ENCODE measurements at places on chromosomes 5 and 9. TPM values are rescaled to one million over a fixed set of nuclear protein-coding genes. Genes with fewer than 3 reads are reported as not detected.

The BTNL8 gene
- total RNA-seq = 0.09 TPM

The RMRP gene
- 19,485 TPM for total RNA-seq

The SLC45A2 gene
- total RNA-seq = 0.09 TPM

The CDKN2B-AS1 gene
- total RNA-seq = 0.18 TPM

The OR1J2 gene
- total RNA-seq = not detected

The PCDHB11 gene
- total RNA-seq = 4.3 TPM

The HCN1 gene
- total RNA-seq = 1.3 TPM

The IL5 gene
- total RNA-seq = not detected

The GHR gene
- total RNA-seq = 15.2 TPM

- H3K27me3 ChIP-seq = no peaks in the 10 kb centered on the region
- H3K36me3 ChIP-seq = no peaks in the 10 kb centered on the region
- DNase-seq = no peak
- H3K4me1 ChIP-seq = no peaks in the 10 kb centered on the region
- no peak overlapping the region for H3K4me3 ChIP-seq
- H3K27ac ChIP-seq = no peak overlapping the region
These were observed 236.0 kb downstream of the TENT4A start for GRCh38 chr5:6949230-6949629.

- H3K4me3 ChIP-seq = no peak overlapping the region
- H3K27ac ChIP-seq = no peak overlapping the region
- DNase-seq = no peak
- no peaks in the 10 kb centered on the region for H3K4me1 ChIP-seq
These were observed 452.1 kb upstream of the PTPRD start for GRCh38 chr9:11064909-11065308.

GRCh38 chr5:95809414-95809960, 13.0 kb downstream of the GLRX start:
- H3K27ac ChIP-seq = peak overlapping the region; percentile 49
- peaks cover 16% of the 10 kb centered on the region for H3K4me1 ChIP-seq
- peaks cover 2% of the 10 kb centered on the region for H3K36me3 ChIP-seq

- no peak for DNase-seq
- peaks cover 3% of the 10 kb centered on the region for H3K4me1 ChIP-seq
- no peak overlapping the region for H3K27ac ChIP-seq
- H3K4me3 ChIP-seq = no peak overlapping the region
These were observed 93.5 kb downstream of the SYK start for GRCh38 chr9:90894986-90895687.

- peak; percentile 67 for DNase-seq
- H3K36me3 ChIP-seq = no peaks in the 10 kb centered on the region
- H3K4me3 ChIP-seq = no peak overlapping the region
- no peaks in the 10 kb centered on the region for H3K27me3 ChIP-seq
These were observed 115.9 kb downstream of the CDC42SE2 start for GRCh38 chr5:131379723-131380122.

- H3K4me3 ChIP-seq = no peak overlapping the region
- DNase-seq = no peak
- no peak overlapping the region for H3K27ac ChIP-seq
These were observed 36.6 kb downstream of the NCS1 start for GRCh38 chr9:130208600-130209347.

DNA sequence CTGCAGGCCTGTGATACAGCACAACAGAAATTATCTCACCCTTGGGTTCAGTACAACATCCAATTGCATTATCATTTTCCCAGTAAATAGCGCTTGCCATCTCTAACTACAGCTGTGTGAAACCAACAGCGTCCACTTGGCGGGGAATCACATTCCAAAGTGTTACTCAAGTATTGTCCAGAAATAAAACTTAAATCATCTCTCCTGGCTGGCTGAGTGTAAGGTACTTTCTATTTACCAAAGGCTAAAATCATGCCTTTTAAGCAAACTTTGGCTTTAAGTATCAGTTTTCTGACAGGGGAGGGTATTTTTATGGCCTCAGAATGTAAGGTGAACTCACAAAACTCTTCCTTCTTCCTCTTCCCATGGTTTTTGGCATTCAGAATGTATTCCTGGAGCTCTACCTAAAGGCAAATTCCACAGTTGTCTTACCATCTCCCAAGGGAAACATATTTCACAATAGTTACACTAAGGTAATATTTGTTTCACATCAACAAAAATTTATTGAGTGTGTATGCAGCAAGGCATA, 205.6 kb upstream of the MPDZ start:
- no peaks in the 10 kb centered on the region for H3K4me1 ChIP-seq
- DNase-seq = peak; percentile 96
- peak overlapping the region; percentile 71 for H3K27ac ChIP-seq
- H3K36me3 ChIP-seq = no peaks in the 10 kb centered on the region
- H3K27me3 ChIP-seq = no peaks in the 10 kb centered on the region

- no peaks in the 10 kb centered on the region for H3K36me3 ChIP-seq
- no peak overlapping the region for H3K27ac ChIP-seq
- no peak overlapping the region for H3K4me3 ChIP-seq
- DNase-seq = peak; percentile 29
- H3K27me3 ChIP-seq = peaks cover 5% of the 10 kb centered on the region
These were observed 53.0 kb downstream of the CXXC5 start for GRCh38 chr5:139701056-139701741.

- no peak overlapping the region for H3K27ac ChIP-seq
- H3K4me3 ChIP-seq = no peak overlapping the region
- H3K27me3 ChIP-seq = no peaks in the 10 kb centered on the region
- DNase-seq = peak; percentile 79
These were observed 130.0 kb upstream of the MAP1B start for GRCh38 chr5:71977311-71977710.

DNA sequence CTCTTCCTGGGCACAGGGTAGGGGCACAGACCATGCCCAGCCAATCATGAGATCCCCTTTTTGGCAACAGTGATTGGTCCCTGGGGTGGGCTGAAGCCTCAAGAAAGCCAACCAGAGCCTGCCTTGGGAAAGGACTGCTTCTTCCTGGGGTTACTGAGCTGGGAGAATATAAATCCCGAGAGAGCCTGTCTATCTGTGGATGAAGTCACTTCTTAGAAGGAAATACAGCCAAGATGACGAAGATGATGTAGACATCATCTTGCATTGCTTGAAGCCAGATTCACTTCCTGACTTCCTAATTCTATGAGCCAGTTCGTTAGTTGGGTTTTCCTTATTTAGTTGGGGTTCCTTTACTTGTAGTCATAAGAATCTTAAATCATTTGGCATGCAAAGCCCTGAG, 50.1 kb upstream of the PWWP2A start:
- no peak overlapping the region for H3K27ac ChIP-seq
- H3K36me3 ChIP-seq = no peaks in the 10 kb centered on the region
- no peaks in the 10 kb centered on the region for H3K27me3 ChIP-seq
- peaks cover 18% of the 10 kb centered on the region for H3K4me1 ChIP-seq
- H3K4me3 ChIP-seq = no peak overlapping the region
- peak; percentile 44 for DNase-seq

- no peaks in the 10 kb centered on the region for H3K4me1 ChIP-seq
- H3K4me3 ChIP-seq = no peak overlapping the region
- no peak overlapping the region for H3K27ac ChIP-seq
These were observed 29.8 kb downstream of the CD274 start for GRCh38 chr9:5479994-5480694.

DNA sequence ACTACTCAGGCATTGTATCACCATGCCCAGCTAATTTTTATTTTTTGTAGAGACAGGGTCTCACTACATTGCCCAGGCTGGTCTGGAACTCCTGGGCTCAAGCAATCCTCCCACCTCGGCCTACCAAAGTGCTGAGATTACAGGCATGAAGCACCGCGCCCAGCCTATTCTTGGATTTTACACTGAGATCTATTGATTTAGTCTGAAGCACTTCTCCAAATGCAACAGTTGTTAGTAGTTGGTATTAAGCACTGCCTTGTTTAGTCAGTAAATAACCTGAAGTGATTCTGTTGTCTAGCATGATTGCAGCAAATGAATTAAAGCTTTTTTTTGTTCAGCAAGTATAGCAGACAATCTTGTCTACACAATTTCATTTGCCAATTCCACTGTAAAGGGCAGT, 8.9 kb upstream of the CCNB1 start:
- no peaks in the 10 kb centered on the region for H3K36me3 ChIP-seq
- no peaks in the 10 kb centered on the region for H3K27me3 ChIP-seq

DNA sequence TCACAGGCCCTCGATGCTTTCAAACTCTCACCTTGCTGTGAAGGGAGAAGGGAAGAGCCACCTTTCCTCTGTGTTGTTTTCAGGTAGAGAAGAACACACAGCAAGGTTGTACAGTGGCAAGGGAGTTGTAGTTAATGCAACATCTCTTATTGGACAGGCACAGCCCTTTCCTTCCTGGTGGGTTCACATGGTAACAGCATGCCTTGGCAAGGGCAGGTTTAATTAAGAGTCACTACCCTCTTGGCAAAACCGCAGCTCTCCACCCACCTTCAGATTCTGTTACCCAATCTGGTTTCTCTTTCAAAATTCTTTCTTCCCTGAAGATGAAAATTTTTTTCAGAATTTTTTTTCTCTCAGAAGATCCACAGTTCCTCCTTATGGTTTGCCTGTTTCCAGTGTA, 253.1 kb downstream of the TLR4 start:
- H3K27ac ChIP-seq = no peak overlapping the region
- no peaks in the 10 kb centered on the region for H3K36me3 ChIP-seq
- H3K4me3 ChIP-seq = no peak overlapping the region
- no peak for DNase-seq
- H3K4me1 ChIP-seq = no peaks in the 10 kb centered on the region

Measured in muscle of leg (tissue), 16 donors.